ENCODE measurements at places on chromosomes 1 and 21.

DNA sequence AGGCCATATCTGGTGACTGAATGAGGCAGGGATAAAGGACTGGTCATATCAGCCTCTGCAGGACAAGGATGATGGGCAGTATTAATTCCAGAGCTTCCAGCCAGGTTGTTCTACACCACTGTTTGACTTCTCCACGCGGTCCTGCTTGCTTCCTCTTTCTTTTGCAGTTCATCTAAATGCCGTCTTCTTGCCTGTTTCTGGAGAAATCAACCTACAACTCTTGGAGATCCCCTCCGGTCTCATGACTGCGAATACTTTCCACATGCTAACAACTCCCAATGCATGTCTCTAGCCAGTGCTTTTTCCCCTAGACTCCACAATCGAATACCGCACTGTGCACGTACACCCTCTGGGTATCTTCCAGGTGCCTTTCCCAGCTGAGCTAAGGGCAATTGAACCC, 14.1 kb upstream of the TIAM1 start:
- DNase-seq, result no peak

DNA sequence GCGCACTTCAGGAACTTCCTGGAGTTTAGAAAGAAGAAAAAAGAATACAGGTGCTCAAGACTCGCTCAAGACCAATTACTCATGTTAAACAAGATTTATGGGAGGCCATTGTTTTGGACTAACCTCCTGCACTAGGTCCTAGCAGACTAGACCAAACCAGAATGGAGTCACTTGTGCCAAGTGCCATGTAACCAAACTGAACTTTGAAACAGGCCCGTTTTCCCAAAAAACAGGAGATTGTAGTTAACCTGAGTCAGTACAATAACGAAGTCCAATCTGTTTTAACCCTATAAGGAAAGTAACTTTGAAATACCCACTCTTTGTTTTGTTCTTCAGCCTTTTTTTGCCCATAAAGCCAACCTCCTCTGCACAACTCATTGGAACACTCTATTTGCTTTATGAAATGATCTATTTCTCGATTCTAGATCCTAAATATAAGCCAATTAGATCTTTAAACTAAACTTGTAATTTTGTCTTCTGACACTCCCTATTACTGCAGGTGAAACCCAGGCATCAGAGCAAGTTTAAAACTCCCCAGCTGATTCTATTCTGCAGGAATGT, 695 bp upstream of the NTPCR start:
- no peak for DNase-seq

- no peak for DNase-seq
Measured at GRCh38 chr1:26315874-26316850, 1.6 kb upstream of the CD52 start.

GRCh38 chr1:219682788-219683187, 69.9 kb upstream of the ZC3H11B start:
- no peak for DNase-seq

DNA sequence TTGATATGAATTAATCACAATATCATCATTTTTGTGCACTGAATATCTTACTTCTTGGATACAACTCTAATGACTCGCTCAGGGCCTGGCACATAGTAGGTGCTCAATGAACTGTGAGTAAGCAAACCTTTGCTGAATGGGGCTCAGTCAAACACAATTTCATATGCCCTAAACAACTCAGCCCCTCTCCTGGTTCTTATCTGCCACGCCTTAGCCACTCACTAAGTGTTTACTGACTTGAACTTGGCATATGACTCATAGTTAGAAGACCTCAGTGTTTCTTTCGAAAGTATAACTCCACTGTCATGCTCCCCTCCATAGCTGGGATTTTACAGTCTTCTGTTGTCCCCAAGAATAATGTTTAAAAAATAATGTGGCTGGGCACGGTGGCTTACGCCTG, 4.8 kb upstream of the IFNLR1 start:
- DNase-seq, result no peak

- DNase-seq, result no peak
Measured at GRCh38 chr1:14553711-14554110, 44.8 kb upstream of the KAZN start.

GRCh38 chr1:50208756-50209155, 100.0 kb downstream of the ELAVL4 start:
- DNase-seq, result no peak

GRCh38 chr1:39081271-39082009, 55.3 kb downstream of the NDUFS5 start:
- no peak for DNase-seq

GRCh38 chr21:44681861-44682579, at the start of gene KRTAP12-1:
TSS of gene KRTAP12-1 (minus strand) at chr21:44682163. CDS start at chr21:44682123, 40 bp downstream.
- DNase-seq, result no peak

DNA sequence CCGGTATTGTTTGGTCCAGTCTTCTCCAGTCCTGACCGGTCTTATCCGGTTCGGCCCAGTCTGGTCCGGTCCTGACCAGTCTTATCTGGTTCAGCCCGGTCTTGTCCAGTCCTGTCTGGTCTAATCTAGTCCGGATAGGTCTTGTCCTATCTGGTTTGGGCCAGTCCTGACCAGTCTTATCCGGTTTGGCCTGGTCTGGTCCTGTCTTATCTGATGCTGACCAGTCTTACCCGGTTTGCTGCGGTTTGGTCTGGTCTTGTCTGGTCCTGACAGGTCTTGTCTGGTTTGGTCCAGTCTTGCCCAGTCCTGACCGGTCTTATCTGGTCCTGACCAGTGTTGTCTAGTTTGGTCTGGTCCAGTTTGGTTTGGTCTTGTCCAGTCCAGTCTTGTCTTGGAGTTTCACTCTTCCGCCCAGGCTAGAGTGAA, 30.1 kb downstream of the DHX9 start:
- DNase-seq, result no peak

GRCh38 chr1:20160034-20160433, 20.9 kb downstream of the PLA2G2F start:
- DNase-seq, result no peak

GRCh38 chr1:201686714-201687455, 142.1 kb upstream of the IPO9 start:
- no peak for DNase-seq

DNA sequence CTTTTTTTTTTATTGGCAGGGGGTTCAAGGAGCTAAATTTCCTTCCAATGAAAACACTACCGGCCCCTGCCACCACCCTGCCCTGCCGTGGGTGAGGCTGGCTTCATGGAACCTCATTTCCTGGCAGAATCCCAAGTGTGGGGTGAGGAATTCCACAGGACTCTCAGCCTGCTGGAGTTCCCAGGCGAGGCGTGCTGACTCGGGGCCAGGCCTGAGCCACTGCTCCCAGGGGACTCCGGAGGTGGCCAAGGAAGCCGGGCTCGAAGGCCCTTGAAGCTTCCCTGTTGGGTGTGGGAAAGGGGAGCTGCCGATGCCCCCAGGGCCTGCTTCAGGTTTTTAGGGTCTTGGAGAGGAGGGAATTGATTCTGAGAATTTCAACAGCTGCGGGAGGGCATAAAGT, 95.3 kb upstream of the ACTRT2 start:
- DNase-seq, result no peak

- no peak for DNase-seq
Measured at GRCh38 chr1:160366731-160367515, at the start of gene NHLH1. TSS of gene NHLH1 (plus strand) at chr1:160367071. CDS start at chr1:160370732, 3,661 bp downstream.

DNA sequence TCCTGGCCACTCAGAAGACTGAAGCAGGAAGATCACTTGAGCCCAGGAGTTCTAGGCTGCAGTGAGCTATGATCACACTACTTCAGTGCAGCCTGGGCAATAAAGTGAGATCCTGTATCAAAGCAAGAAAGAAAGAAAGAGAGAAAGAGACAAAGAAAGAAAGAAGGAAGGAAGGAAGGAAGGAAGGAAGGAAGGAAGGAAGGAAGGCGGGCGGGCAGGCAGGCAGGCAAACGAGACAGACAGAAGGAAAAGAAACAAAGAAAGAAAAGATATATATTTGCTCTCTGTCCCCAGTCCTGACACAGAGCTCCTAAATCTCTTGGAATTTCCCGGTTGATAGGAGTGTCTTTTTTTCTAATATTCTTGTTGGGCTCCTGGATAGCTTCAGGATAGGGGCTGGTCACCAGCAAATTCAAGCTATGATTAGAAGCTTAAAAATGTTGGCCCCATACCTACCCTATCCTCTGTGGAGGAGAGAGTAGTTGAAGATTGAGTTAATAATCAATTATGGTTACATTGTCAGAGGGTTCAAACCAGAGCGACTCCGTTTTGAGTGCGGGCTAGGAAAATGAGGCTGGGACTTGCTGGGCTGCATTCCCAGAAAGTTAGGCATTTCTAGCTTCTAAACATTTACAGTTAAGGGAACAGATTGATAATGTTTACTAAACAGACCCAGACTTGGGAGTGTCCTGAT, 3.3 kb upstream of the MIGA1 start:
- no peak for DNase-seq

DNA sequence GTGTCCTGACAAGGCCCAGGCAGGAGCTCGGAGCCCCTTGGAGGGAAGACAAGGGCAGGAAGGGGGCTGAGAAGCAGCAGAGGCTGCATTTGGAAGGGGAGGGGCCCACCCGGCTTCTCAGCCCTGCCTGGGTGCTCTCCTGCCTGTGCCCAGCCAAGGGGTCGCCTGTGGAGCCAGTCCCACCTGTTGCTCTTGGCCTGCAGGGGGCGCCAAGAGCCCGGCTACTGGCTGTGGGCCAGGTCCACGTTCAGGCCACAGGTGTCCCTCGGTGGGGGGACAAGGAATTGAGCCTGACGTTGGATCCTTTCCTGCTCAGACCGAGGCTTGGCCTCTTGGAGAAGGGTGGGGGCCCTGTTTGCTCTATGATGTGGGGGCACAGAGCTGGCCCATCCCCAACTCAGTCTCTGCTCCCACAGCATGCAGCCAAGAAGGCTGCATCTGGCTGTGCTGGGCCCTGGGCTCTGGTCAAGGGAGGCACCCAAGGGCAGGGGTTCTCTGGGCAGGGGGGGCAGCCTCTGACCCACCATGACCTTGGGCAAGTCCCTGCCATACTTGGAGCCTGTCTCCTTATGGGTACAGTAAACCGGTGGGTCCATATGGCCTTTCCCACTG, 10.9 kb downstream of the WNT4 start:
- no peak for DNase-seq

DNA sequence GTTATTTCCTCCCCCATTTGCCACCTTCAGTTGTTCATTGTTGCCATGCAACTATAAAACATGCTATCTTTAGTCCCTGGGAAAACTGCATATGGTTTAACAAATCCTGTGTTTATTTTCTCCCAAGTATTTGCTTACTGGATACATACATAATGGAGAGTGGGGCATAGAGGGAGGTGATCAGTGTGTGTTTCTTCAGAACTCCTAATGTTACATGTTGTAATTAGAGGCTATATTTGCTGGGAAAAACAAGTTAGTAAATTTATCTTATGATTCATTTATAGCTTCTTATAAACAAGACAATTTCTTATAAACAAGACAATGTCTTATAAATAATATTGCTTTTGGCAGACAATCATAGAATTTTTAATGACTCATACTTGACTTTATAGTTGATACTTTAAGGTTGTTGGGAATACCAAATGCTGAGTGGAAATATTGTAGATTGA, 7.3 kb upstream of the GIPC2 start:
- DNase-seq, result peak; percentile 67

DNA sequence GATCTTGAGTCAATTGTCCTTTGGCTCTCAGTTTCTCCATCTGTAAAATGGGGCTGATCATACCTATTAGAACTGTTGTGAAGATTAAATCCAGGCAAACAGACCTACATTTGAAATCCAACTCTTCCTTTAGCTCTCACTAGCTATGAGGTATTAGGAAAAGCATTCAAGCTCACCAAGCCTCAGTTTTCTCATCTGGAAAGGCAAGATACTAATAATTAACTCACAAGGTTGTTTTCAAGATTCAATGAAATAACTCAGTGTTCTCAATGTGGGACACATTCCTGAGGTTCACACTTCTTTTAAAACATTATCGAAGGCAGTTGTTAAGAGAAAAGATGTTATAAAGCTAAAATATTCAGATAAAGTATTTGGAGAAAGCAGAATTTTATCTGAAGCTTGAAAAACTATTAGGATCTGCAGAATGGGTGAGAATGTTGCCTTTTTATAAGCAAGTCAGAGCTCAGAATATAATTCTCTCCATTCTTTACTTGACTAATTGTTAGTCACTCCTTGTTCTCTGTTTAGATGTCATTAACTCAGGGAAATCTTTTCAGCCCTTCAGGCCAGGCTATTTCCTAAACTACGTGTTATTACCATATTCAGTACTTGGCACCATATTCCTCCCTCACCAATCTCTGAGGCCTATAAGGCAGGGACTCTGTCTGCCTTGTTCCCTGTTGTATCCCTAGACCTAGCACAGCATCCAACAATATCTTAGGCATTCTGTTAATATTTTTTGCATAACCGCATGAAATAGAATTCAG, 72.0 kb upstream of the VAV3 start:
- DNase-seq, result no peak

DNA sequence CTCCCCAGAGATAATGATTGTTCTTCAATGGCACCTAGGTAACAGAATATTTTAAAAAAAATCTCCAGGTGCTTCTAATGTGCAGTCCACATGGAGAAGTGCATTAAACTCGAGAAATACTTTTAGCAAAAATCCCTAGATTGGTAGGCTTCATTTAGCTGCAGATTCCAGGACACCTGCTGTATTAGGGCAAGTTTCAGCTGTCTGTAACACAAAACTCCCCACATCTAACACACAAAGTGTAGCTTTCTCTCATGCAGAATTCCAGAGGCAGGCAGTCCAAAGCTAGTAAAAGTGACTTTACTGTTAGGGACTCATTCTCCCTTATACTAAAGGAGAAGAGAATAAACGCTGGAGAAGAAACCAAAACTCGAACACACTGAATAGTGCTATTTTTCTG, 1414.3 kb upstream of the B3GALT2 start:
- no peak for DNase-seq

DNA sequence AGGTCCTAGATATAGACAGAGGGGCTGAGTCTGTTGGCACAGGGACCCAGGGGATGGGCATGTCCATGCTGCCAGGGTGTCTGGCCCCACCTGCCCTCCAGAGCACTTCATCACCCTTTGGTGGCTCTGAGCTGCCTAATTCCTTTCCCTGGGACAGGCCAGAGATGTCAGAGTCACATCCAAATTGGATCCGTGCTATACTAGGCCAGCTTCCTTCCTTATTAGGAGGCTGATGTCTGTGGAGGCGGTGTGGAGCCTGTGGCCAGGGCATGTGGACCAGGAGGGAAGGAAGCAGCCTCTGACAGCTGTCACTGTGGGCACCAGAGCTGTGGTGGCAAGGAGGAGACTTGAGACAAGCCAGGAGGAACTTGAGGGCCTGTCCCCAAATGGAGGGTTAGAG, 77.7 kb upstream of the TMEM51 start:
- DNase-seq, result no peak

DNA sequence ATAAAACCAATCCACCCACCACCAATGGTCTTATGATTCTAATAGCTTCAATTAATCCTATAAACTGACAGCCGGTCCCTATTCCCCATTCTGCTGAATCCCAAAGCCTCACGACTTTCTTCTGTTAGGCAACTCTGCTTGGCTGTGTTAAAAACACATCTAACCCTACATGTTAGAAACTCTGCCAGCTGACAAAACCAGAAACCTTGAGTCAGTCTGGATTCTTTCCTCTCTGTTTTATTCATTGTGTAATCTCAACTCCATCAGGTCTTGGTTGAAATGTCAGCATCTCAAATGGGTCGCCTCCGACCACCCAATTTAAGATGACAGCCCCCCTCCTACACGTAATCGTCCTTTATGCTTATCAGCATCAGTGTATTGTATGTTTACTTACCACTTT, 312.1 kb downstream of the DISC1 start:
- no peak for DNase-seq

- DNase-seq, result no peak
Measured at GRCh38 chr1:92464588-92465255, 22.0 kb downstream of the GFI1 start.

- no peak for DNase-seq
Measured at GRCh38 chr1:184806296-184806721, 51.7 kb upstream of the EDEM3 start.

- DNase-seq, result no peak
Measured at GRCh38 chr1:203166192-203166940, 9.3 kb downstream of the MYBPH start.

GRCh38 chr1:23848673-23849616, 19.1 kb downstream of the FUCA1 start:
- DNase-seq, result no peak

Measured in brain pericyte (primary cell).